Thoracic aorta (tissue), 2 donors: ENCODE measurements at places on chromosomes 3 and 15.

DNA sequence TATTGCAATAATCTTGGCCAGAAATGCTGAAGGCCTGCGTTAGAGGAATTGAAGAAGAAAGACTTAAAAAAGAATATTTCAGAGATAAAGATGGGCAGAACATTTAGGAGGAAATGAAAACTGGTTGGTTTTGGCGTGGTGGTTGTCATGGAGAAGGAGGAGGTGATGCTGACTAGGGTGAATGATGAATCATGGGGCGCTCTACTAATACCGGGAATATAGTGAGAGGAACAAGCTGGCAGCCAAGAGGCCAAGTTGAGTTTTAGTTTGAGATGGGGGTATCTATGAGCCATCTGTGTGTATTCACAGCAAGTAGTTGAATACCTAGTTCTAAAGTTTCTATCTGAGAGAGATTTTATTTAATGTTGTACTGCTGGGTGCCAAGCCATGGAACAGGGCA, 6.8 kb upstream of the GAP43 start:
- DNase-seq: no peak

- DNase-seq: no peak
Observed at GRCh38 chr3:188360364-188360881, 206.5 kb downstream of the LPP start.

DNA sequence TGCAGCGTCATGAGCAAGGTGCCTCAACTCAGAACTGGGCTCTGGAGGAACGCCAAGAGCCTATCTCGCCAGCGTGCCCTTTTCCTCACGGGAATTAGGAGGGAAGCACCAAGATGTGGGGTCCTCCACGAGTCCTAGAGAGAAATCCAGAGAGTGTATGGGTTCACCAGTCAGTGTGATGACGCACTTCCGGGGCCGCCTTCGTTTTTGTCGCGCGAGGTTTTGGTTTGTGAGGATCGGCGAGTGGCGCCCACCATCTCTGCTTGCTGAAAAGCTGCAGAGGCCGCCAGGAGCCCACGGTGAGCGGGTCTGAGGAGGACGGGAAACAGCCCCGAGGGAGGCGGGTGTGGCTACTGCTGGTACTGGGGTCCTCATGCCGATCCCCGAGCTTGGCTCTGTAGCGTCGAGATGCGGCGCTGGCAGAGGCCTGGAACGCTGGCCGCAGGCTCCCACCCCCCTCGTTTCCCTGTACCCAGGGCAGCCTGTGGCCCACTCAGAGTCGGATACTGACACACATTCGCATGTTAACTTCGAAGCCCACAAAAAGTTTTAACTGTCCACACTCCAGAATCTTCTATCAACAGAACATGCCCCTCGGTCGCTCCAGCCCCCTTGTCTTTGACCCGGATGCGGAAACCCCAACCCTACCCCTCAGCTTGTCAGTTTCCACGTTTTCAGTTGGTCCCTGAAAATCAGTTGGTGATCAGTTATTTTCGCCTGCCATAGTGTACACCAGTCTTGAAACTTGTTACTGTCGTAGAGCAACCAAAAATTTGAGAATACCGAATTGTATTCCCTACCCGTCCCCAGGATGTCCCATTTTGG, 30.4 kb downstream of the ZNF662 start:
- DNase-seq: no peak

- DNase-seq: no peak
Observed at GRCh38 chr3:34300621-34301020, 502.2 kb downstream of the PDCD6IP start.

DNA sequence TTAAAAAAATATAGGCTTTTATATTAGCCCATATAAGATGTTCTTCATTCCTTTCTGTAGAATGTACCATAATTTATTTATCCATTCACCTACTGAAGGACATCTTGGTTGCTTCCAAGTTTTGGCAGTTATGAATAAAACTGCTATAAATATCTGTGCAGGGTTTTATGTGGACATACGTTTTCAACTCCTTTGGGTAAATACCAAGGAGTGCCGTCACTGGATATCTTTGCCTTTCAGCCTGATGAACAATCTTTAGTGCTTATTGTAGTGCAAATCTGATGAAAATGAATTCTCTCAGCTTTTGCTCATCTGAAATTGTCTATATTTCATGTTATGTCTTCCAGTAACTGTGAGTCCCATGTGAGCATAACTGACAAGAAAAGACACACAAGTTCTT, 26.6 kb upstream of the BLM start:
- DNase-seq: no peak

- DNase-seq: no peak
Observed at GRCh38 chr3:11558002-11558401, 85.7 kb downstream of the VGLL4 start.

- DNase-seq: no peak
Observed at GRCh38 chr3:135368316-135368715, 573.3 kb downstream of the EPHB1 start.

GRCh38 chr3:101509281-101509680, 3.7 kb downstream of the SENP7 start:
- DNase-seq: no peak

- no peak for DNase-seq
Observed at GRCh38 chr3:106114220-106114619, 245.4 kb upstream of the CBLB start.

DNA sequence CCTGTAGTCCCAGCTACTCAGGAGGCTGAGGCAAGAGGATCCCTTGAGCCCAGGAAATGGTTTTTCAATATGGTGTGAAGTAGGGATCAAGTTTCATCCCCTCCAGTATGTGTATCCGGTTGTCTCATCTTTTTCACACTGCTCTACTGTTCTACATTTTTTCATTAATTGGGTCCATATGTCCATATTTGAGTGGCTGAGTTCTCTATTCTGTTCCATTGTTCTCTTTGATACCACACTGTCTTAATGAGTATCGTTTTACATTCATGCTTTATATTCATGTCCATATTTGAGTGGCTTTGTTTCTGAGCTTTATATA, 81.6 kb upstream of the LRRFIP2 start:
- DNase-seq: no peak

GRCh38 chr3:87468938-87469337, 192.6 kb upstream of the POU1F1 start:
- DNase-seq: no peak

DNA sequence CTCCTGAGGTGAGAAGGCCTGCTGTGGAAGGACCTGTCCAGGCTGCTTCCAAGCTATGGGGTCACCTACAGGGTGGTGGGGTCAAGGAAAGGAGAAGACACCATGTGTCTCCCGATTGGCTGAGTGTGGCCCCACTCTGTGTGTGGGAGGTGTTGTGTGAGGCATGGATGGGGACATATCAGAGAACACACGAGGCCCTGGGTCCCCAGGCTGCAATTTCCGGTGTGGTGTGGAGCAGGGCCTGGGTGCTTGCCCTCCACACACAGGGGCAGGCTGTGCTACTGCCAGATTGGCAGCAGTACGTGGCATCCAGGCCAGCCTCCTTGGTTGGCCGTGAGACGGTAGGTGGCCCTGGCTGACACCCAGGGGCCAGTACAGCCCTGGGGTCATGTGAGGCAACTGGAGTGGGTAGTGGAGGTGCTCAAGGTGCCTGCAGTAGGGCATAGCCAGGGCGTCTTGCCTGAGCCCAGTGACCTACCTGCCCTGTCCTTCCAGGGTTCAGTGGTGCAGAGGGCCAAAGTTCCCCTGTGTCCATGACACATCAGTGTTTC, 233.8 kb downstream of the SNRPN start:
- no peak for DNase-seq

GRCh38 chr15:101091080-101092017, 160.5 kb downstream of the CHSY1 start:
- no peak for DNase-seq

DNA sequence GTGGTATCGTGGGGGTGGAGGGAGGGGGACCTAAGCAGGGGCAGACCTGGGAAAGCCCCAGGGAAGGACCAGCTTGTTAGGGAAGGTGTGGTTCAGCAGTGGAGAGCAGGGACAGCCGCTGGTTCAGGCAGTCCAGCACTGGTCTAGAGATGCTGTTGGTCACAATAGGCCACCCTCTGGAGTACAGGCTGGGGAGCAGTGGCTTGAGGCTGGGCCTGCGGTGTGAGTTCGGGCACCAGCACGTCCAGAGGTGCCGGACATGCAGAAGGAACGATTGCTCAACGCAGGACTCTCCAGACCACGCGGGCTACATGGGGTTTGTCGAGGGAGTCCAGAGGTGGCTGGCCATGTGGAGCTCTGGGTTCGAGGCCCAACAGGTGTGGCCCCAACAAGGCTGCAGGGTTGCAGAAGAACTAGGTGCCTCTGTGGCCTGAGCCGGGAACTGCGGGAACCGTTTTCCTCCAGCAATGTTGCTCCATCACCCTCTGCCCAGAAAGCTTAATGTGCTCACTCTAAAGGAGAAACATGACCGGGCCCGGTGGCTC, 143.9 kb downstream of the APBA2 start:
- no peak for DNase-seq

DNA sequence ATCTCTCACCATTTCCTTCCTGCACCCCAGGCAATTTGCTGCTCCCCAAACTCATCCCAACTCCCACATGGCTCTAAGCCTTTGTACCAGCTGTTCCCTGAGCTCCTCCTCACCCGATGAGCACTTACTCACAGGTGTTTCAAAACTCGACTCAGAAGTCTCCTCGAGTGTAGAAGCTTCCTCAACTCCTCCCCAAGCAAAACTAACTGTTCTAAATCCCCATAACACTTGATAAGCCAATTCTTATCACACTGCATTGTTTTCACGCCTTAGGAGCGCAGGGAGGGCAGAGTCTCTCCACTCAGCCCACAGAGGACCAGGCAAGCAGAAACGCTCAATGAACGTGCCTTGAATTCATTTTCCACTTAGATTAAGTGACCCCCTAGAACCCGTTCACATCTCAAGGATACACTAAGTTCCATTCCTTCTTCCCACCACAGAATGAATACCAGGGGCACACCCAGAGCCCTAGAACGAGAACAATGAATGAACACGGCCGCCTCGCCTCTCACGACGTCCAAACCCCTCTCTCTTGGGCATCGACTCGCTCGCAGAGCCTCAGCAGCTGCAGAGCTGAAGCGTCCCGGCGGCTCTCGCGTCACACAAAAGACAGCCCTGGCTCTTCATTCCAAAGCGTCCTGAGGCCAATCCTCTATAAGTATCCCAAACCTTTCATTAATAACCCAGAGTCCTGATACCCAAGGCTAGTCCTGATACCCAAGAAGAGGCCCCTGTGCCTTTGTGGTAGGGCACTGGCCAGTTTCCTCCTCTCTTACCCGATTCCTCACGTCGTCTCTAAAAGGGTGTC, 1.1 kb downstream of the RAF1 start:
- no peak for DNase-seq

DNA sequence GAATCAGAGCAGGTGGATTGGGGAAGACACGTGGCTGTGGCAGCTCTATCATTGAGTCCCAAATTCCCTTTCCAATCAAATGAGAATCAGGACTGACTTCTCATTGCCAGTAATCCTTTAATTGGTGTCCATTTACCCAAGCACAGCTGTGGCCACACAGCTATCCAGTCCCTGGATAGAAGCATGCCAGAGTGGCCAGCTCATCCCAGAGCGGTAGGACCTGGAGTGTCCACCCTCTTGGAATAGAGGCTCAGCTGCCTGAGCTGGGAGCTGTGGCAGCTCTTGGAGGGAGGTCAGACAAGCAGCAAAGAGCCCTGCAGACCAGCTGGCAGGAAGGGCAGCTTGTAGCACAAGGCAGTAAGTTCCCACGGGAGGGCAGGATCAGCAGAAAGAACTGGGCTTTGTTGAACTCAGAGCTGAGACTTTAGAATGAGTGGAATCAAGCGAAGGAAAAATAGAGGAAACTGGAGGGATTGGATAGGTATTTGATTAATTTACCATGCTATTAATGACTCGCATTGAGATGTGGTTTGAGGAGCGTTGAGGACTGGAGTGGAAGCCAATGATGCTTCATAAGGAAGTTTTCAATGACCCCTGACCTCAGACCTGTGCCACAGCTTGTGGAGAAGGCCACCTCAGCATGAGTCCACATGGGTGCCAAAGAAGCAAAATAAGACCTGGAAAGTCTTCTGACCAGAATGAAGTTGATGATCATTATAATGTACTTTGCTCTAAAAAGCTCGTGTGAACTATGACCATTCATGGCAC, 6.9 kb upstream of the ALPK3 start:
- DNase-seq: no peak

DNA sequence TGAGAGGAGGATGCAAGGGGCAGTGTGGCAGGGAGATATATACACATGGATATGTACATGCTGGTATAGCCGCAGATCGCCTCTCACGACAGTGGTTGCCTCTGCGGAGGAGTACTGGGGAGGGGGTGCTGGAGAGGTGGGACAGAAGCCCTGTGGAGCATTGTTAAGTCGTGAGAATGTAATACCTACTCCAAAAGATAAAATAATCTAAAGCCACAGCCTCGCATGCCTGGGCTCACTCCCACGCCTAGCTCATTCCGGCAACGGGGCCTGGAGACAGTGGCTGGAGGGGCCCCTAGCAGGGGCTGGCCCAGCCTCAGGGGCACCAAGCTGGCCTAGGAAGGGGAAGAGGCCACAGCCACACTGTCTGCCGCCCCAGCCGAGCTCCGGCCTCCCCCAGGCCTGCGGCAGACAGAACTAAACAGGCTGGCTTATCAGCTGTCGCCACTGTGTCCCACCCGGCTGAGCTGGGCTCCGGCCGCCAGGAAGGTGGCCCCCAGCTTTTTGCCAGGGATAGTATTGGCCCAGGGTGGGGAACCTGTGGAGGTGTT, 65.1 kb upstream of the LCTL start:
- DNase-seq: no peak

GRCh38 chr3:84759361-84759760, 199.4 kb upstream of the CADM2 start:
- no peak for DNase-seq

GRCh38 chr15:74156678-74157411, 16.7 kb upstream of the ISLR start:
- no peak for DNase-seq

GRCh38 chr3:43873723-43874122, 183.0 kb downstream of the ABHD5 start:
- DNase-seq: no peak

- no peak for DNase-seq
Observed at GRCh38 chr3:175777965-175778364, 918.8 kb downstream of the NAALADL2 start.

DNA sequence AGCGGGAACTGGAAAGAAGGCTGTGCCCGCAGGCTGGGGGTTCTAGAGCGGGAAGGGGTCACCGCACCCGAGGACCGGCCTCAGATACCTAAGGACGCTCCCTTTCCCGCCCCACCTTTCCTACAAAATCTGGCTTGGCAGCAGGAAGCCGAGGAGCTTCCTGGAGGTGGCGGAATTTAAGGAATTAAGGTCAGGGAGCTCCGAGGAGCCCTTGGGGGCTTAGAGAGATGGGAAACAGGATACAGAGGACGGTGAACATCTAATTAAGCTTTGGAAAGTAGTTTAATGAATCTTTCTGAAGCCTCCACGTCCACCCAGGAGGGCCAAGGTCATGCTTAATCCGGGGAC, 507 bp upstream of the AP3B2 start:
- DNase-seq: no peak

- DNase-seq: no peak
Observed at GRCh38 chr15:42932833-42933515, 12.4 kb upstream of the TTBK2 start.

GRCh38 chr3:81666502-81667121, 94.8 kb downstream of the GBE1 start:
- DNase-seq: no peak

DNA sequence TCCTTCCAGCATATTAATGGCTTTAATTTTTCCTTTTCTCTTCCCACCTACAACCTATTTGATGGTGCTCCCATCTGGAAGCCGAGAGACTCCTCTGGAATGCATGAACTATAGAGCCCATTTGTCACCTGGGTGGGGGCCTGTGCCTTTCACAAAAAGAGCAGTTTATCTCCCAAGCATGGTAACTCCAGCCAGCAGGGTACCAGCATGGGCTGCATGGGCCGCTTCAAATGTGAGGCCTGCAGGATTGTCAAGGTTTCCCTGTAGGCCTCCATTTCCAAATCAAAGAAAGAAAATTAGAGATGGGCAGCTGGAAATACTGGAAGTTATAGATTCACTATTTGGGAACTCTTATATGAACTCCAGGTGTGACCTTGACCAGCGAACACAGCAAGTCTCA, 50.7 kb upstream of the SKOR1 start:
- no peak for DNase-seq
